ENCODE measurements at places on chromosomes 7 and 10.

GRCh38 chr10:101744267-101744666 lies 31.6 kb downstream of the FGF8 start:
- DNase-seq = no peak

- no peak for DNase-seq
These were observed 74.9 kb downstream of the ADRA2A start for GRCh38 chr10:111151595-111152307.

DNA sequence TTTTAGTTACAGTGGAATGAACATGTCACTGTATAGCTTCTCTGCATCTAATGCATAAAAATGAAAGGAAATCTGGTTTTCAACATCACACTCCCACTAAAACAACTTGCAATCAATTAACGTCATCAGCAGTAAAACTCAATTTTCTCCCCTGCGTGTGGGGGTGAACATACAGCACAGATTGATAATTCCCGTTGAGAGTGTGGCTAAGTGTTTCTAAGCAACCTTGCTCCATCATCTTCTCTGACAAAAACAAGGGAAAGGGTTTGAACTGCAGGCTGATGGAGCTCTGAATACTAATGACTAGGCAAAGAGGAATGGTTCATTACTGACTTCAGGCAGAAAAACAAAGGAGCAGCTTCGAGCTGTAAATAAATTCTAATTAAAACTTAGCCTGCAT lies 238.3 kb downstream of the PARD3 start:
- no peak for DNase-seq

- DNase-seq = no peak
These were observed 244.0 kb upstream of the CXCL12 start for GRCh38 chr10:44628921-44629320.

DNA sequence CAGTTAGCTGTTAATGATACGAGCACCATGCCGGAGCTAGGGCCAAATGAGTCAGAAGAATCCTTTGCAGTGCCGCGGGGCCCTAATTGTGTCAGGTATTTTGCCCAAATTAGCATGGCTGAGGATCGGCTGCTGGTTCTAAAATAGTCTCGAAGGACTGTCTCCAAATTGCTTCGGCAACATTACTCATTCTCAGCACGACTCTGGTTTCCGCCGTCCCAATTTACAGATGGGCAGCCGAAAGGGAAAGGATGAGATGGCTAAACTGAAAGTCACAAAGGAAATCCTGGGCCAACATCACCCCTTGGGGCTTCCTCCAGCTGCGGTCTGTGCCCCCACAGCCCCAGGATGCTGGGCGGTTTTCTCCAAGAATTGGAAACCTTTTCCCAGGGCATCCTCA lies 351.4 kb downstream of the PAXIP1 start:
- DNase-seq = no peak

GRCh38 chr10:99329554-99330346 lies 594 bp downstream of the CNNM1 start:
- DNase-seq = no peak

- DNase-seq = peak; percentile 64
These were observed 121.3 kb downstream of the MYL10 start for GRCh38 chr7:101507791-101508252.

DNA sequence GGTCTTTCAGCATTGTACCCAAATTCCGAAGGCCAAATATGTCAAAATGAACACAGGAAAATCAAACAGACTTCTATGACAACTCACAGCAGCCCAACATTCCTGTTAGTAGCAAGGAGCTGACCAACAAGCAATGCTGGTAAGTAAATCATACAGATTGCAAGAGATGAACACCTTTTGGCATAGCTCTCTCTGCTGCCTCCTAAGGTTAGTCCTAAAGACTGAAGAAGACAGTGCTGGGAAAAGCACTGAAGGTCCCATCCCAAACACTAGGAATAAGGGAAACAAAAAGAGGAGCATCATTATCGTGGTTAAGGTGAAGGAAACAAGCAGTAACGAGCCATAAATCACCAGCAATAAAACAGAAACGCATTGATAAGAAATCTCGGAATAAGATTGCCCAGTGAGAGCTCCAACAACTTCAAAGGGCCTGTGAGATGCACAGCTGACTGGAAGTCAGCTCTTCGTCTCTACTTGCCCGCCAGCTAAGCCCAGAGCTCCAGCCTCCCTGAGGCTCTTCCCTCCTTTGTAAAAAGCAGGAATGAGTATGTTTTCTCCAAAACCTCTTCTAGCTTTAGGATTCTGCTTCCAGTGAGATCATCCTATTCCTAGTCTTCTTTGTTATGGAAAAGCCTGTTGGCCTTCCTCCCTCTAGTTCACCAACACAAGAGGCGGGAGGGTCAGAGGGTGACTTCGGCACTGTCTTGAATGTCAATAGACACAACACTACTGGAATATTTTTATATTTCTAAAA lies 15.3 kb downstream of the NUDT5 start:
- DNase-seq = no peak

DNA sequence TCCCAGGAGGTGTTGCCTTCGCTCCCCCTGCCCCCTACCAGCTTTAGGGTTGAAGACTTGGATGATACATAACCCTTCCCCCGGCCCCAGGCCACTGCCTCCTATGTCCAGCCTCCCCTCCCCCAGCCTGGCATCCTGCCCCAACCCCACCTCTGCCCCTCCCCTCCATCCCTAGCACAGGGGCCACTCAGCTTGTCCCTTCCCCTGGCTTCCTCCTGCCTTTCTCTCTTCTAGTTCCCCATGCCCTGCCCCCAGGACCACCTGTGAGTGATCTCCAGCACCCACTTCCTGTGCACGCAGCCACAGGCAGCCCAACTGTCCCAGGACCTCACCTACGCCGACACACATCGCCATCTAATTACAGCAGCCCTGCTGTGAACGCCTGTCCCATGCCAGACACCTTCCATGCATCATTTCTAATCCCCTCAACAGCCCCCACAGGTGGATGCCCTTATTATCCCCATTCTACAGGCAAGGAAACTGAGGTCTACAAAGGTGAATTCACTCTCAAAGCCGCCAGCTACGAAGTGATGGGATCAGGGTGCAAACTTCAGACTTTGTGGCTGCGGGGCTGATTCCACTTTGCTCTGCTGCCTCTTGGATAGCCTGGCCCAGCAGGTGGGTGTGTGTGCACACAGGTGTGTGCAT lies 82.4 kb upstream of the CHST15 start:
- no peak for DNase-seq

DNA sequence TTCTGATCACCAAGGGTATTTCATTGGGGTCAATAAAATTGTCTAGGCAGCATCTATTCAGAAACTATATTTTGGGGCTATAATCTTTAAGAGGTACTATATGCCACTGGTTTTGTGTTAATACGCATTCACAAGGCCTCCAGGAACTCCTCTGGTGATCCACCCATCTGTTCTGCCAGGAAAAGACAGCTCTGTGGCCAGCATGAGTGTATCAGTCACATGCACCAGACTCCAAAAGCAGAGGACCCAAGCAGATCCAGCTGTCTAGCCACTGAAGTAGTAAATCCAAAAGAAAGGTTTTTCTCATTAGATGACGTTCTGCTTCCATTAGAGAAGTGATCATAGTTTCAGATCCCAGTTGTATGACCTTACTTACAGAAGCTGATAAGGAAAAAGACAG lies 199.6 kb upstream of the CELF2 start:
- DNase-seq = no peak

- peak; percentile 89 for DNase-seq
These were observed 828.8 kb upstream of the MBL2 start for GRCh38 chr10:53601260-53601875.

DNA sequence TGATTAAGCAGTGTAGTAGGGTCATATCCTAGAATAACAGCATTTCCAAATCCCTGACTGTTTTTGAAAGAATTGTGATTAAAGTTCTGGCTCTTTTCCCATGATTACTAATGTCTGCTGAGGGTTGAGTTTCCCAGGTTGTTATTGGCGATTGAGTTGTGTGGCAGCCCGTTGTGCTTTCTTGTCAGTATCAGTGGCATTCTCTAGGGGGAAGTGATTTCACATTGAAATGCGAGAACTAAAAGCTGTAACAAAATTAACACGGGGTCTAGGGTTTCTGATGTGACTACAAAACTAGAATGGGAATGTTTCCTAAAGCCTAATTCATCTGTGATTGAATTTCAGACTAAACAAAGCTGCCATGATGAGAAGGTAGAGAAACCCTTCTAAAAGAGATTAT lies 349.4 kb downstream of the EXOC4 start:
- DNase-seq = no peak

- no peak for DNase-seq
These were observed 144.2 kb downstream of the PRPF18 start for GRCh38 chr10:13730956-13731355.

DNA sequence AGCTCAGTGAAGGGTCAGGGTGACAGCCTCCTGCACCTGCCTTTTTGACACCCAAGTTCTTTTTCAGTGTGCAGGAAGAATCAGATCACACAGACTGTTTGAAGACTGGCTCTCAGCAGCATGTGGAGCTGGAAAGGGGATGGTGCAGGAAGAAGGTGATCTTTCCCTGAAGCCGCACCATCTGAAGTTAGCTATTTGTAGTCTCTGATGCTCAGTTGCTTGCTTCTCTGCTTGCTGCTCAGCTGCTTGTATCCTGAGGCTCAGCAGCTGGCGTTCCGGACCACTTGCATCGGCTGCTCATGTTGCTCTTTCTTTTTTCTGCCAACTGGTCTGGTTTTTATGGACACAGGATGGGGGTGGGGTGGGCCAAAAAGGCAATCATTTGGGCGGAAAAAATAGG lies 15.8 kb upstream of the DNMBP start:
- no peak for DNase-seq

Measured in Kasumi-1 (cell line).